ENCODE measurements at places on chromosomes 2 and 18.

DNA sequence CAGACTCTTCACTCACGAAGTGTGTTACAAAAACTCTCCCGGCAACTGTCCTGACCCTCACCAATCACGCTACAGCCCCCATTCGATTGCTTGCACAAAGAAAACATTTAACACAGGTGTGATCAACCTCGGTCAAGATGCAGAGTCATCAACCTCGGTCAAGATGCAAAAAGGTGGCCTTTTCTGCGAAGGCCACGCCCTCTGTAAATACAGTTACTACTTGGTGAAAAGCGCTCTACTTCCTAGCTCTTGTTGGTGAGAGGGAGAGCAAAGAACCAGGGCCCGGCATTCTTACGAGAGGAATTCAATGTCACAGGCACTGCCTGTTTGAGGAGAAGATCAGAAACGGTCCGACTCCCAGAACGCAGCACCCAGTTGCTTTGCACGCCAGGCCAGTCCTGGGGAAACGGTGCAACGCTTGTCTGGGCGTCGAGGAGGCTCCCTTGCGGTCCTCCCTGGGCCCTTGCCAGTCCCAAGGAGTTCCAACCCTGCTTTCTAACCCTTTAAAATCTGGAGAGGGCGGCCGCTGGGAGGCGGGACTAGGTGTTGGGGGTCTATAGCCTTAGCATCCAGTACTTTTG is 1.9 kb downstream of the PIEZO2 start:
- DNase-seq = no peak

DNA sequence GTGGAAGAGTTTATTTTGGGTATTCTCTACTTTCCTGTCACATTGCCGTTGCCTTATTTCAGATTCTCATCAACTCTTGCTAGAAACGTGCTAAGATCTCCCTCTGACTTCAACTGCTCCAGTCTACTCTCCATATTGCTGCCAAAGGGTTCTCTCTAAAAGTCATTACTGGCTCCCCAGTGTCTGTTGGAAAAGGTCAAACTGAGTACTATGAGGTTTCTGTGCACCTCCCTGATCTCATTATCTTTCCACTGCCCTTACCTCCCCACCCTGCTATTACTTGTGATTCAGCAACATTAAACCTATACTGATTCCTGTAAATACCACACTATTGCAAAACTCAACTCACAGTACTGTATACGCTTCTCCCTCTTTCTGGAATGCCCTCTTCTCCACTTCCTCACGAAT is 1.9 kb upstream of the KRCC1 start:
- DNase-seq = no peak

- no peak for DNase-seq
Measured at GRCh38 chr18:8453528-8453927, 155.7 kb upstream of the RAB12 start.

GRCh38 chr2:122927197-122927596 is 1097.9 kb upstream of the CNTNAP5 start:
- no peak for DNase-seq

GRCh38 chr2:210555555-210555954 is 844 bp upstream of the CPS1 start:
- DNase-seq = no peak

DNA sequence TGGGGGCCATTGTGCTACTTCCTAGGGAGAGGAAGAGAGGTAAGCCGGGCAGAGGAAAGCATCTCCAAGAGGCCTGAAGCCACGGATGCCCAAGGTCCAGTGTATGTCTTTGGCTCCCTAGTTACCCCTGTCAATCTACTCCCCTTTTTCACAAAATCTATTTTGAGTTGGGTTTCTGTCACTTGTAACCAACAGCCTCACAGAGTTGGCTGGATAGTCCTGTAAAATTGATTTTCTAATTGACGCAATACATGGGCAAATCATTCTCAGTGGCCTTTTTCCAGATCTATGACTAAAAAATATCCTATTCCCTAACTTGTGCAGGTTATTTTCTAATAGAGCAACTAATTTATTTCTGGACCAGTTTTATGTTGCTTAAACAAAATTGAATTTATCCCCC is 168.4 kb downstream of the IRS1 start:
- no peak for DNase-seq

GRCh38 chr2:230226051-230226551 is 565 bp downstream of the SP140 start:
- DNase-seq = no peak

- no peak for DNase-seq
Measured at GRCh38 chr2:207164006-207164831, 1.5 kb downstream of the KLF7 start.

DNA sequence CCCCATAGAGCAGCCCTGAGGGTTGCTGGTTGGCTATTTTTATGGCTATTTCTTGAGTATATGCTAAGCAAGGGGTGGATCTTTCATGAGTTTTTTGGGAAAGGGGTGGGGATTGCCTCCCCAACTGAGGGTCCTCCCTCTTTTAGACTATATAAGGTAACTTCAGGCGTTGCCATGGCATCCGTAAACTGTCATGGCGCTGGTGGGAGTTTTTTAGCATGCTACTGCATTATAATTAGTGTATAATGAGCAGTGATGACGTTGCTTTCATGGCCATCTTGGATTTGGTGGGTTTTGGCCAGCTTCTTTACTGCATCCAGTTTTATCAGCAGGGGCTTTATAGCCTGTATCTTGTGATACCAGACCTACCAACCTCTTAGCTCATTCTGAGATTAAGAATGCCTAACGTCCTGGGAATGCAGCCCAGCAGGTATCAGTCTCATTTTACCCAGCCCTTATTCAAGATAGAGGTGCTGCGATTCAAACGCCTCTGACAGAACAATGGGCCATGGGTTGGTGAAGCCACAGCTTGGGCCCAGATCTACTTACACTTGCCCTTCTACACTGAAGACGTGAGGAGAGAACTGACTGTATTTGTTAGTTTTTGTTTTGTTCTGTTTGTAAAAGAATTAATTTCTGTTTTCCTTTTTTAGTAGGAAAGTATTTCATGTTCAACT is 53.8 kb upstream of the TMEM163 start:
- no peak for DNase-seq

GRCh38 chr18:58405107-58405898 is 223.6 kb downstream of the ALPK2 start:
- DNase-seq = no peak

DNA sequence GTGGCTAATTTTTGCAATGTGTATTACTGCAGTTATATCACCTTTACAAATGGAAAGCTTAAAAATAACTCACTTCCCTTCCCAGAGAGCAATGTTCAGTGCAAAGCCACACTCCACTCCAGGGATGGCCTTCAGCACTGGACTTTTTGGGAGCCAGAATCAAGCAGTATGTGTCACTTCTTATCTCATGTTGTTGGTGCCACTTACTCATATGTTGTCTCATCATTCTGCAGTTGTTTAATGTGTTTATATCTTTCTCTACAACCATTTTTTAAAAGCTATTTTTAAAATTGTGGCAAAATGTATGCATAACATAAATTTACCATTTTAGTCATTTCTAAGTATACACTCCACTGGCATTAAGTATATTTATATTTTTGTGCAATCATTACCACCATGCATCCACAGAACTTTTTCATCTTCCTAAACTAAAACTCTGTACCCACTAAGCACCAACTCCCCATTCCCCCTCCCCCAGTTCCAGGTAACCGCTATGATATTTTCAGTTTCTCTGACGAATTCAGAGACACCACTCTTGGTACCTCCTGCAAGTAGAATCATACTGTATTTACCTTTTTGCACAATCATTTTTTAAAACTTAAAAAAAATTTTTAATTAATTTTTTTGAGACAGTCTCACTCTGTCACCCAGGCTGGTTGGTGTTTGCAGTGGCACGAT is 32.1 kb upstream of the CD8A start:
- no peak for DNase-seq

- DNase-seq = no peak
Measured at GRCh38 chr2:66387016-66387753, 47.7 kb upstream of the MEIS1 start.

GRCh38 chr2:224272237-224272910 is 129.5 kb downstream of the FAM124B start:
- DNase-seq = no peak

GRCh38 chr2:42905341-42906110 is 113.1 kb upstream of the HAAO start:
- DNase-seq = no peak

GRCh38 chr18:54316071-54316820 is 41.4 kb downstream of the STARD6 start:
- DNase-seq = no peak

- no peak for DNase-seq
Measured at GRCh38 chr2:86420913-86421312, 20.3 kb upstream of the KDM3A start.

- no peak for DNase-seq
Measured at GRCh38 chr2:39007875-39008504, 112.9 kb downstream of the SOS1 start.

- DNase-seq = no peak
Measured at GRCh38 chr2:96816836-96817702, 1.0 kb downstream of the CNNM3 start.

GRCh38 chr18:53752781-53753367 is 471.6 kb downstream of the MBD2 start:
- DNase-seq = no peak

GRCh38 chr18:26059357-26059756 is 31.1 kb downstream of the SS18 start:
- DNase-seq = no peak

- no peak for DNase-seq
Measured at GRCh38 chr2:201358684-201359083, 1.5 kb upstream of the FLACC1 start.

DNA sequence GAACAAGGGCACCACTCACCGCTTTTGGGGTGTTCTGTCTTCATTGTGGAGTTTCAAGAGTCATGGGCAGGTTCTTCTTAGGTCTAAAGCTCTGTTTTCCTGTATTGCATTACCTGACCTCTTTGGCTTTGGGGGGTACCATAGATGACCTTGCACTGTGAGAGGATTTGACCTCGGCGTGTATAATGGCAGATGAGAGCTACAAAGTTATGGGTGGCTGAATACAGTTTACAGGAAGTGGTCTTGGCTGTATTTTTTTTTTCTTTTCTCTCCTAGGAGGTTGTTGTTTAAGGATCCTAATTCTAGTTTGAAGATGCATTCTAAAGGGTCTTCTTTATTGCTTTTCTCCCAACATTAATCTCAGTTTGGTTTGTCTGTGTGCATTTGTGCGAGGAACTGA is 11.5 kb downstream of the GAL3ST2 start:
- DNase-seq = no peak

DNA sequence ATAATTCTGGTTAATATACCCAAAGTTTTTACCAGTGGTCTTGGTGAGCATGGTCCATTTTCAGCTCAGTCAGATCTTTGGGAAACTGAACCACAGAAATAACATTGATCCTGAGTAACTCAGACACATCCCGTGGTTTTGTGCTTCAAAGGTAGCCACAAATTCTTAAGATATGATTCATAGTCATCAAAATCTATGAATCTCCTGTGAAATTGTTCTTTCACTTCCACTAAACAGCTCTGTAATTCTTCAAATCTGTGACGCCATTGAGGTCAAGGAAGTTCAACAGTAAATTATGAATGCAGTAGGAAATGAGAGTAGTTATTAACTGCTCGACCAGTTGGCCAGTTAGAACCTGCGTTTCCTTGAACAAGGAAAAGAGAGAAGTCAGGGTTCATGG is 147.3 kb downstream of the IRS1 start:
- no peak for DNase-seq

- DNase-seq = no peak
Measured at GRCh38 chr2:209762563-209762962, 9.1 kb upstream of the UNC80 start.

DNA sequence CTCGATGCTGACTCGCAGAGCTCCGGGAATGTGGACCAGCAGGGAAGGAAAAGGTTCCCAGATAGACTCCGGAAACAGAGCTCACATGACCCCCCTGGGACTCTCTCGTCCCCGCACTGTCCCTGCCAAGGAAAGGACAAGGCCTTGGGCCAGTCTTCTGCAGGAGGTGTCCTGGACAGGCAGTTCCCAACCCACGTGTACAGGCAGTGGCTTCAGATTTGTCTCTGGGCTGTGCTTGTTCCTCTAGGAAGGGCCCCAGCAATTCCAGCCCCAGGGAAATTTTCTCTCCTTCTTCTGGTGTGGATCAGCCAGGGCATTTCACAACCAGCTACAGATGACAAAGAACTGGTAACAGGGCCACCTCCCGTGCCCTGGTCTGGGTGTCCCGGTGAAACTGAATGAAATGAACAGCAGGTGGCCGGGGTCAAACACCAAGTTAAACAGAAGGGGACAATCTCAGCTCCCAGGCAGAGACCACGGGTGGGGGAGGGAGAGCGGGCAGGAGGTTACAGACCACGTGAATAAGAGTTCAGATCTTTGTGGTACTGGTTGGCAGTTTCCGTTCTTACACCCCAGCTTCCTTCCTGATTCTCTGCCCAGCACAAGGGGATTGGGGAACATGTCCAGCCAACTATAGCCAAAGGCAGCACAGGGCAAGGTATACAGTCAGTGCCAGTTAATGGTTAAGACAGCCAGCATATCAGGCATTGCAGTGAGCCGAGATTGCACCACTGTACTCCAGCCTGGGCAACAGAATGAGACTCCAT is 52.2 kb upstream of the CAB39 start:
- DNase-seq = no peak

- no peak for DNase-seq
Measured at GRCh38 chr2:82007071-82007664, 1702.6 kb upstream of the LRRTM1 start.

DNA sequence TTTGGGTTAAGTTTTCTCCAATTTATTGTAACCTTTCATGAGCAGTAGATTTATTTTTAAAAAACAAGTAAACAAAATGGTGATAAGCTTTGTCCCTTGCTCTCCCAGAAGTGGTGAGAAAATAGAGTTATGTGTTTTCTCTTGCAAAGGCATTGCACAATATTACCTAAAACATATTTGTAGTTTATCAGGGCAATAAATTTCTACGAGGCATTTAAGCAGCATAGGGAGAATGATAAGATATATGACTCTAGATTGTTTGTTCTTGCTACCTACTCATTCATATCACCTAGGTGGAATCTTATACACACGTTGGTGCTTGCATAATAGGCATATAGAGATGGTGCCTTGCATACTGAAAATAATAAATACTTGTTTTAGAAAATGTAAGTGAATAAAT is 201.7 kb downstream of the MYO1B start:
- no peak for DNase-seq

- DNase-seq = no peak
Measured at GRCh38 chr18:44320619-44321460, 359.8 kb upstream of the SETBP1 start.

DNA sequence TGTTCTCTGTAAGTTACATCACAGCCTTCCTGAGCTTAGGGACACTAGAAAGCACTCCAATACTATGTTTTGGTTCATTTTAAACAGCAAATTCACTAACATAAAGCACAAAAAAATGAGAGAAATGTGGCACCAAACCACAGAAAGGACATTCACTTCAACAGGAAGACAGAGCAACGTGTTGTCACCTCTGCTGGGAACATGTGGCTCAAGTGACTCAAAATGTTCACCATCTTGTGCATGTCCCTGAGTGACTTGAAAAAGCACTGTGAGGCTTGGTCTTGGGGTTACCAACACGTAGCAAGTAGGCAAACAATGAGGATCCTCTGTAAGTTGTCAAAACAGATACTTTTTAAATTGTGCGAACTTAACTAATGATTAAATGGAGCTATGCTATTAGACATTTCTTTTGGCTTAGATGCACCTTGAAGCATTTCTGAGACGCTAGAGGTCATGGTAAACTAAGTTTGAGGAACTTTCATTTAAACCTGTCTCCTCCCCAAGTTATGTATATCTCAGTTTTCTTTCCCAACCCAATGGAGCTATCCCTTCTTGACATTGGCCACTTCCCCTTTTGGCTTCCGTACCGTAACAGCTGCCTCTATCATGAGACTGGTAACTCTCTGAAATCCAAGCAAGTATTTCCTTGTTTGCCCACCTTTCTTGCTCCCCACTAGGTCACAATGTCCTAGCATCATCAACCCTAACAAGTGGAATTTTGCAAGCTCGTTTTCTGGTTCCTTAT is 14.0 kb upstream of the ST6GAL2 start:
- DNase-seq = no peak
